ENCODE measurements at places on chromosomes 13 and 19.

DNA sequence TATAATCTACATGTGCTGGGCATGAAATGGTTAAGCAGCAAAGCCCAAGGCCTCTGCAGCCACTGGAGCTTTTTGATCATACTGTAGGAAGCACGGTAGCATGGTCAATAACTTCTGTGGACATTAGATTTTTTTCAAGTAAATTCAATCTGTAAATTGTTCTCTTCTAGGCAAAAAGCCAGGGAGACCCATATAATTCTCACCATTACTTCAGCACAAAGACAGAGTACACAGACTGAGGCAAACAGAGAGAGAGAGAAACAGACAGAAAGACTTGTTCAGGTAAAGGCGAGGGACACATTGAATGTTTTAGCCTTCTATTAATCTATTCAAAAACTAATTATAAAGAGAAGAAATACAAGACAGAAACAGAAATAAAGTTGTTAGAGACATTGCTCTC, 349.4 kb downstream of the RFC3 start:
- no peak for DNase-seq

DNA sequence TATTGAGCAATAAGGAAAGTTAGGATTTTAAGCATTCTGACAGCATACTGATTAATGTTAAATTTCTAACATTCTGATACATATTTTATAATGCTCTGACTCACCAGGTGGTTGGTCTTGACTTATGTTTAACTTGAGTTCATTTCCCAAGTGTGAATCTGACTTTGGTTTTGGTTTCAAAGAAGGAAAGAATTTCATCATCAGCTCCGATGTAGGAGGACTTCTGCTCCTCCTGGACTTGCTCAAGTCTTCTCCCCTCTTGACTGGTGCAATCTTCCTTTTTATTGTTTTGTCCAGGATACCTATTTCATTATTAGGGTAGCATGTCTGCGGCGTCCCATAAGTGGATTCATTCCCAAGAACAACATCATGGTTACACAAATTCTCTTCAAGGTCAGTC, 141.3 kb downstream of the RNF17 start:
- DNase-seq = no peak

- DNase-seq = no peak
Observed at GRCh38 chr13:111431206-111431605, 110.8 kb downstream of the TEX29 start.

DNA sequence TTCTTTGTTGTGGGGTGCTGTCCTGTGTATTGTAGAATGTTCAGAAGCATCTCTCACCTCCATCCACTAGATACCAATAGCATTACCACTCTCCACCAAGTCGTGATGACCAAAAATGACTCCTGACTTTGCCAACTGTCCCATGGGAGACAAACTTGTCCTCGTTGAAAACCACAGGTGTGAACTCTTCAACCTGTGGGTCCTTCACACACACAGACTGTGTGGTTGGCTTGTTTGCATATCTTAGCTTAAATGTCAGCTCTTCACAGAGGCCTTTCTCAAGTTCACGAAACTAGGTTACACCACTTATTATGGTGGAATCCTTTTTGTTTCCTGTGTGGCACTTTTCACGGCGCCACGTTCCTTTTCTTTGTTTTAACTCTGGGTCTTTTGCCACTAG, 6.8 kb downstream of the GPC5 start:
- no peak for DNase-seq

DNA sequence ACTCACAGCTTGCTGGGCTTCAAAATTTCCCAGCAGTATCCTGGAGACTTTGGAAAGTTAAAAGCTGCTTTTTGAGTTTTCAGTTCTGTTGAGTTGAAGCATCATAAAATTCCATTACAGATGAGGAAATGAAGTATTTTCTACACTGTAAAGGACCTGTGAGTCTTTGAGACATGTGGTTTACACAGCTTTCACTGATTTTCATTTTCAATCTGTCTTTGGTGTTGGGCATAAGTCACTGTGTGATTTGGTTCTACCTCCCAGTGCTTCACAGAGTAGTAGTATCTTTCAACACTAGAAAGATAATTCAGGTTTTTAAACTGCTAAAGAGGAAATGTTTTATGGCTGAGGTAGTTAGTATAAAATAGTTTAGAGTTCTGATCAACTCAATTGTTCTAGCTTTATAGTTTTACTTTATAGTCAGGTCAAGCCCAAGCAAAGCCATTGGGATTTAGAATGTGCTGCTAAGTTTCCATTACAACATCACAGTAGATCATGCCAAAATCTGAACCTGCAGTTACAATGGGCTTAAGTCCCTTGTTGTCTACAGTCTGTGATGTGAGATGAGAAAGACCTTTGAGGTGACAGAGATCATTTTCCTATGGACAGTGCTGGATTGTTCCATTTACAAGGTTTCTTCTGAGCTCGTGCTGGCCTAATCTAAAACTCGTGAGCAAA, 161.6 kb downstream of the FLT1 start:
- DNase-seq = no peak

- no peak for DNase-seq
Observed at GRCh38 chr19:14558370-14559066, 13.3 kb downstream of the NDUFB7 start.

GRCh38 chr19:38728752-38729541, 15.3 kb downstream of the CAPN12 start:
- no peak for DNase-seq

DNA sequence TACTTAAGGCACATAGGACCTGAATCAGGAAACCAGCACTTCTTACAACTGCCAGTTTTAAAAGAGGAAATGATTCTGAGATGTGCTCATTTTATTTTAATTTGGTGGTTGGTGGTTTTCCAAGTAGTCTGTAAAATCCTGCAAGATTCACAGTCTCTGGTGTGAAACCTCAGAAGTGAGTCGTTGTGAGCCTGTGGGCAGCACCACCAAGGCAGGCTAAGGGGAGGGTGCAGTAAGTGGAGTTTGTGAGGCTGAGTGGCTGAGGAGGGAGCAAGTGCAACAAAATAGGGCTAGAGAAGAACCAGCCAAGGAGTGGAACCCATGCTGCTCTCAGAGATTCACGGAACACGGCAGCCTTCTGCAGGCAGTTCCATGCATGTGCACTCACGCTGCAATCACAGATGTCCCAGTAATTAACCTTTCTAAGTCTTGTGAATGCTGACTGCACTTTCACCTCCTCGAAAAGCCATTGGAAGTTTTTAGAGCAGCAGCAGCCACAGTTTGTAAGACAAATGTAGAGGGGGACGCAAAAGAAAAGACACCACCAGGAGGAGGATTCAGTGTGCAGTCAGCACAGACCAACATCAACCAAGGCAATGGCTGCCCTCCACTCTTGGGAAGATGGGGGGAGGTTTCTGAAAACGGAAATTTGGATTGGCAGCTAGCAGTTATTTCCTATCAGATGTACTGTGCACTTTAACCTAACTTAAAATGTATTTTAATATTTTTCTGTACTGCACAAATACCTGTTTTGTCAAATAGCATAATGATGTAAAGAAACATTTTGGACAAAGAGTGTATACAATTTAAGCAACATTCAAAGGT, 44.9 kb downstream of the ESD start:
- DNase-seq = no peak

DNA sequence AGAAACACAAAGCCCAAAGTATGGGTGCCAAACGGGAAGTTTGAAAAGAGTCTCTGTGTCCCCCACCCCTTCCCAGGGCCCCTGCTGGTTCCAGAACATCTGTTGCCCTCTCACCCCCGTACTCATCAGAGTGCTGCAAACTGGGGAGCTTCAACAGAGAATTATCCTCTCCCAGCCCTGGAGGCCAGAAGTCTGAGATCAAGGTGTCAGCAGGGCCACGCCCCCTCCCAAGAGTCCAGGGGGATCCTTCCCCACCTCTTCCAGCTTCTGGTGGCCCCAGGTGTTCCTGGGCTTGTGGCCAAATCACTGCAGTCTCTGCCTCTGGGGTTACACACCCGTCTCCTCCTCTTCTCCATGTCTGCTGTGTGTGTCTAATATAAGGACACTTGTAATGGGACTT, 183.4 kb downstream of the PTPRS start:
- DNase-seq = no peak

- DNase-seq = peak; percentile 14
Observed at GRCh38 chr13:88086577-88086976, 415.4 kb downstream of the SLITRK5 start.

- no peak for DNase-seq
Observed at GRCh38 chr13:110546378-110546777, 15.1 kb downstream of the RAB20 start.

DNA sequence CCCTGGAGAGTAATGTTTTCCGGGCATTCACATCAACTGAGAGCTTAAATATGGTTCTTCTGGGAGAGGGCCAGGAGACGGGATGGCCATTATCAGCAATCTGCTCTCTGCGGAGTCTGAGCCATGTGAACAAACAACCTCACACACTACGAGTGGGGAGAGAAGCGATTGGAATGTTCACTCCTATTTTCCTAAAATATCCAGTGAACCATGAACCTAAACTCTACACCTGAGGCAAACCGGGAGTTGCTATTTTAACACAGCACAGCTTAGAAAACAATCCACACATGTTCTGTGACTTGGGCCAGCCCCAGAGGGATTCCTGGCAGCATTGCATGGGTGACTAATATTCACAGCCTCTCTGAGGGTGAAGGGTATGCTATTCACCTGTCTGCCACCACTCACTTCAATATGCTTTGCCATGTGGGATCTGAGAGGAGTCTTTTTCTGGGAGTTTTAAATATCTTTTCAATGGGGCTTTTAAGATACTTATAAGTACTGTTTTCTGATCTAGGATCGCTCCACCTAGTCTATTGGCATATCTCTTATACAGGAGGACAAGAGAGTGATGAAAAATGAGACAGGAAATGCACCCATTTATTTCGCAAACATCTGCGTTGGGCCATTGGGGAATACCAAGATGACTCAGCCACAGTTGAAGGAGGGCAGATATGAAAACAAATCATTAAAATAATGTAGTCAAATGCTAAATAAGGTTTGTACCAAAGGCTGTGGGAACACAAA, 72.6 kb upstream of the SERP2 start:
- peak; percentile 93 for DNase-seq

DNA sequence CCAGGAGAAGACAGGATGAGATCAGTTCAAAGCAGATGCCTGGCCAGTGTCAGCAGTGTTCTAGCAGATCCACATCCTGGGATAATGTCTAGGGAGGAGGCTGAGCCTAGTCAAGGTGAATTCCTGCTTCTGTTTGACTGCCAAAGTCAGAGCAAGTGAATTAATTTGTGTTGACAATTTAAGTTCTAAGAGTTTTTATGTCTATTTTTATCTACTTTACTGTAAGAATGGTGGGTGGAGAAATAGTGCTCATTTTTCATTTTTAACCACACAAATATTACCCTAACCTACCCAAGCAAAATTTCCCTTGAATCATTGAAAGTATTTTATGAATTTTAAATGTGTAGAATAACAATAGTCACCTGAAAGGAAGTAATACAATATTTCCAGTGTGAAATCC, 207.6 kb upstream of the SLC10A2 start:
- no peak for DNase-seq

DNA sequence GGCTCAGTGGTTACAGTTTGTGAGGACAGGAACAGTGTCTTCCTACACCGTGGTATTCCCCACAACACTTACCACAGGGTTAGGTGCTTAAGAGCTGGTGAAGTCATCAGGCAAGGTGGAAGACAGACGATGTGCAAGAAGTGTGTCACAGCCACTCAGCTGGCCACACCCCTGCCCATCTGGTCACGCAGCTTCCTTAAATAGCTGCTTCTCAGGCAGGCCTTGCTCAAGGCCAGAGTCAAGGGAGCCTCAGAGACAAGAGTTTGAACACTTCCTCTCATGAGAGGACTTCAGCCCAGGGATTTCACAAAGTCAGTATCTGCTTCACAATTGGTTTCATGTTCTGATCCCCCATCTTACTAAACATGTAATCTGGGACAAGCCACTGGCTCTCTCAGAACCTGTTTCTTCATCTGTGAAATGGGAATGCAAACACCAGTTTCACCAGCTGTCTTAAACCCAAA, 80.3 kb upstream of the FRY start:
- no peak for DNase-seq

GRCh38 chr13:73429701-73430100, 370.9 kb downstream of the KLF5 start:
- peak; percentile 49 for DNase-seq

DNA sequence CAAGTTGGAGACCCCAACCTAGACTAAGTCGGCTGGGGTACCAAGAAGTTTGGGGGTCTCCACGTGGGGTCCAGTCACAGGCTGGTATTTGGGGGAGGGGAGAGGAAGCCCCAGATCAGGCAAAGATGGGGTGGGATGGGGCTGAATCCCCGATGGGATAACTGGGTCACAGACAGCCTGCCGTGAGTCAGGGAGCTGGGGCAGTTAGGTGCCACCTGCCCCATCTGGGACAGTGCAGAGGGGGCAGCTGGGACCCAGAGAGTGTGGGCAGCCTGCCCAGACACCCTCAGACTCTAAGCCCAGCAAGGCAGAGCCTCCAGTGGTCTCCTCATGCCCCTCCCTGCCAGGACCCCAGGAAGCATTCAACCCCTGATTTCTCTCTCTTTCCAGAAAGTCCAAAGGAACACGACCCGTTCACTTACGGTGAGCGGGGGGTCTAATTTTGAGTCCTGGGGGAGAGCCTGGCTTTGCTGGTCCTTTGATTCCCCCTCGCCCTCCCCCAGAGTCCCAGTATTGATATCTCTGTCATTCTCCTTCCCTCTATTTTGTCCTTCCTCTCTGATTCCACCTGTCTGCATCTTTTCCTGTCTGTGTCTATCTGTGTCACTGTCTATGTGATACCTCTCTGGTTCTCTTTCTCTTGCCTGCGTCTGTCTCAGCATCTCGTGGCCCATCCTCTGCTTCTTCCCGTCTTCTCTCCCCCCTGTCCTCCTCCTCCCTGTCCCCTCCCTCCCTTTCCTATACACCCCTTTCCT, 1.8 kb downstream of the FXYD1 start:
- no peak for DNase-seq

GRCh38 chr13:35475960-35476943, at the start of gene MAB21L1:
Gene MAB21L1 (minus strand): TSS chr13:35476689. CDS start chr13:35476138, 551 bp downstream.
- DNase-seq = no peak

GRCh38 chr19:43467730-43468129, 2.3 kb upstream of the LYPD3 start:
- DNase-seq = no peak

DNA sequence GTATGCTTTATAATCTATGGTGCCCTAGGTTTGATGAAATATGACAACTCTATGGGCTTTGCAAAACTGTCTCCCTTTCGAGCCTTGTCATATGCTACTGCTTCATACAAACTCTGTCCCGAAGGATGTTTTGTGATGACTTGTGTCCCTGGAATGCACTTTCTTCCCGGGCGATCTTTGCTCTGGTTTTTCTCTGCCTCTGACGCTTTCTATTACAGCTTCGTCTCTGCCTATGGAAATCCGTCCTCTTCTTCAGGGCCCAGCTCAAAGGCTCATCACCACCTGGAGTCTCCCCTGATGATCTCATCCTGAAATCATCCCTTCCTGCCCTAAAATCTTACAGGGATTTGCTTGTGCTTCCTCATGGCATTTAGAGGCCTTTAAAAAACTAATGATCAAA, 191.5 kb upstream of the KL start:
- DNase-seq = peak; percentile 78
